ENCODE measurements at places on chromosomes 2 and 18.

- DNase-seq: no peak
These were observed 77.6 kb downstream of the PTPN4 start for GRCh38 chr2:119837350-119837749.

- DNase-seq: no peak
These were observed 57.8 kb upstream of the OTOS start for GRCh38 chr2:240198226-240198625.

DNA sequence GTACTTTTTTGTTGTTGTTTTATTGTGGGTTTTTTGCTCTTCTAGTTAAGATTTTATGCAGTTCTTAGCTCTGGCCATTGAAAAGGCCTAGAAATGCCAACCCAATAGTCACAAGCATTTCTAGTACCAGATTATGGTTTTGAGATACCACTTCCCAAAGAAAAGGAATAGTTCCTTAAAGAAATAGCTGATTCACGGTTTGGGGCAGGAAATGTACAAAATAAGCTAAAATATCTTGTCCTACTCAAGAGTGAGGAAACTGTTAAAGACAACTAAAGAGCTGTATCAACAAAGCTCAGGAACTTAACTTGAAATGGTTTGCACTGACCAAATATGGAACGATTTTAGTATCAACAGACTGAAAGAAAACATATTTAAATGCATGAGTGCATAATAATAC, 35.4 kb downstream of the PGAP1 start:
- no peak for DNase-seq

- no peak for DNase-seq
These were observed 266.6 kb downstream of the PDE11A start for GRCh38 chr2:177806025-177806424.

GRCh38 chr2:128364441-128364911, 45.8 kb upstream of the HS6ST1 start:
- no peak for DNase-seq

- DNase-seq: no peak
These were observed 78.5 kb downstream of the RHOB start for GRCh38 chr2:20525041-20526035.

DNA sequence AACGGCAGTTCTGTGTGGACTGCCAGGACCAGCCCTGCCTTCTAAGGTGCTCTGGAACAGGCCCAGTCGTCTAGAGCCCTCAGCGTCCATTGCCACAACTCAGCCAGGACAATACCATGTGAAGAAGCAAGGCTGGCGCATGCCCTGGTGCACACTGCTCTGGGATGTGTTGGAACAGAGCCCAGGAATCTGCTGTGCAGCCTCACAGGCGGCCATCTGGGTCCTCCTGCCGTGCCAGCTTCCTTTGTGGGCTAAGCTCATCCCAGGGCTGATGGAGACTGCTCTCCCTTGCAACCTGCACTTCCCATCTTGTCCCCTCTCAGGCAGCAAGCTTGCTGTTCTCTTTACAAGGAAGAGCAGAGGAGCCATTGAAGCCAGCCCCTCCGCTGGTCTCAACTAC, 246.4 kb upstream of the PXDN start:
- DNase-seq: no peak

- DNase-seq: peak; percentile 60
These were observed 44.2 kb upstream of the DSC1 start for GRCh38 chr18:31206787-31207381.

- DNase-seq: no peak
These were observed 37.8 kb upstream of the CCDC150 start for GRCh38 chr2:196601430-196602306.

DNA sequence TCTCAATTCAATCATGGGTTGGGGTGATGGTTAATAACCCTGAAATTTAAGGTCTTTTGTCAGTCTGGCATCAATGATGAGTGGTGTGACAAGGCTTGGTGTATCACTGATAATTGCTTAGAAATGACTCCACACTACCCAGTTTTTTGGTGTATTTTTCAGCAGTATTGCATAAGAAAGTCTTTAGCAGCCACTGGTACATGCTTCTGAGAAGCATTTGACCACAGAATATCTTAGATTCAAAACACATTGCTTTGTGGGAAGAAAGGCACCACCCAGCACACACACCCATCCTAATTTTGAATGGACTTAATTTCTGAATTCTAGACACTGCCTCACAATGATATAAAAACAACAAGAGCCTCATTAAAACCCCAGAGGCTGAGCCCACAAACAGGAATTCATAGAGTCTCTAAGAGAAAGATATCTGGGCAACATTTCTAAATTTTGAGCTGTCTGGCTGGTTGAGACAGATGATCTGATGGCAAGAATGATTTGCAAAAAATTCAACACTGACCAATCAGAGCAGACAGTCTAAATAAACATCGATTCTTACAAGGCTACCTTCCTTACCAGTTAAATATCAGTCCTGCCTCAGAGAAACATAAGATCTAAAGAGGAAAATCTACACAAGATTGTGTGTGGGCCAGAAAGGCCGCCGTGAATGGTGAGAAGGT, 114.7 kb upstream of the CYP1B1 start:
- no peak for DNase-seq
